ENCODE measurements at places on chromosomes 4 and X.

DNA sequence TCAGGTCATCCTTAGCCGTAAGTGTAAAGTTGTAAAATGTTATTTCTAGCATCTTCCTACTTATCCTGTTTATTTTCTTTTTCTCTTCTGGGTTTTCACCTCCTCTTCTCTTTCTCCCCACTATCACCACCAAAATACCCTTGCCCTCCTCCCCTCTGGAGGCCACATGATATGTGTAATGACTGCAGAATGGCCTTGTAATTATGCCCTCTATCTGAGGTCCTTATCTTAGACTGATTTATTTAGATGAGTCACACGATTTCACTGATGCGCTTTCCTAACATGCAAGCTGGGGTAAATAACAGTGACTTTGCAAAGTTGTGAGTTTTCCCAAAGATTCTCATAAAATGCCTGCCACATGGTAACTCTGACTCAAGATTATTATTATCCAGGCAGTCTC lies 231.8 kb upstream of the GPRIN3 start:
- DNase-seq, result no peak

- no peak for DNase-seq
These were observed 47.8 kb upstream of the CRMP1 start for GRCh38 chr4:5940470-5941203.

DNA sequence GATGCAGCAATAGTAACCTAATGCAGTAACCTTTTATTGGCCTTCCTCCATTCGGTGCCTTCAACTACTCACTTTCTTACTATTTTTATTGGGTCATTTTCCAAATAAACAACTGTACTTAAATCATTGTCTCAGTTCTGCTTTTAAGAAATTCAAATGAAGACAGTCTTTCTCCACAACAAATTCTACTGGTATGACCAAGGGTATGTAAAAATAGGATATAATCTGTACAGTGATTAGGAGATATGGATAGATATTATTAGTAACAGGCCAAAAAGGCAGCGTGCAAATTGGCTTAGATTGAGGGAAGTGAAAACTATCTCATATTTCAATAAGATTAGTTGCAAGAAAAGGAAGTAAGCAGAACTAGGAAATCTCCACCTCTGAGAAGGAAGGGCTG lies 177.4 kb upstream of the PPP1R2C start:
- no peak for DNase-seq

- DNase-seq, result no peak
These were observed 230.4 kb downstream of the CRLF2 start for GRCh38 chrX:981791-982626.

- no peak for DNase-seq
These were observed 120.9 kb downstream of the MBNL3 start for GRCh38 chrX:132367984-132368383.

GRCh38 chr4:138458751-138459150 lies 216.6 kb upstream of the SLC7A11 start:
- DNase-seq, result no peak

DNA sequence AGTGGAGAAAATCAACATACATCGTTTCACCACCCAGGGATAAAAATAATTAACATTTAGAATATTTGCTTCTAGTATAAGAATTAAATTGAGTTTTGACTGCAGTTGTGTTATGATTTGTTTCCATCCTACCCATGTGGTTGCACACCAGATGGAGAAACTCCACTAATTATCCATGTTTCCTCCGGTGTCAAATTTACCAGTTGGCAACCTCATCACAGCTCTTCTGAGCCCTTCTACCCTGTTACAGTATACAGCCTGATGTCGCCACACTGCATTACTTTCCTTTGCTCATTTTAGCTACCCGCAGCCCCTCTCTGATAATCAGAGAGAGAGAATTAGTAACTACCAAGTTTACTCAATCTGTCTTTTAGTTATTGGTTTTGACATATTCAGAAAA lies 411.2 kb downstream of the DTHD1 start:
- peak; percentile 82 for DNase-seq
